Left kidney (tissue), 8 donors: ENCODE measurements at places on chromosomes 6 and 20.

GRCh38 chr6:141540207-141540606, 592.5 kb upstream of the GJE1 start:
- no peak for DNase-seq

GRCh38 chr6:88368071-88368787, 202.1 kb upstream of the CNR1 start:
- no peak for DNase-seq

DNA sequence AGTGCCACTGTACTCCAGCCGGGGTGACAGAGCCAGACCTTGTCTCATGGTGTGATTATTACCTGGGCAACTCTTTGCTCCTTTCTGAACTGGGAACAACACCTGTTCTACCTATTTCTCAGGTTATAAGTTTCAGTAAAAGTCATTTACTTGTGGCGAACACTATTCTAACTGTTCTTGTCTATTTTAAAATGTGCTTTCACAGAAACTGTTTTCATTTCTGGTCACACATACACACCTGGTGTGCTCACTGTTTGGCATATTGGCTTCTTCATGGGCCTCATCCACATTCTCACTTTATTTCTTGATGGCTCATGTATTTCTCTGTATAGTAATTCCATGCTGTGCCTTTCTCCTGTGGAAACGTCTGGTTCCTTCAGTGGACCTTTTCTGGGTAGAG, 30.5 kb upstream of the XRN2 start:
- no peak for DNase-seq

- DNase-seq: no peak
Observed at GRCh38 chr6:13373919-13374318, 45.6 kb upstream of the TBC1D7 start.

DNA sequence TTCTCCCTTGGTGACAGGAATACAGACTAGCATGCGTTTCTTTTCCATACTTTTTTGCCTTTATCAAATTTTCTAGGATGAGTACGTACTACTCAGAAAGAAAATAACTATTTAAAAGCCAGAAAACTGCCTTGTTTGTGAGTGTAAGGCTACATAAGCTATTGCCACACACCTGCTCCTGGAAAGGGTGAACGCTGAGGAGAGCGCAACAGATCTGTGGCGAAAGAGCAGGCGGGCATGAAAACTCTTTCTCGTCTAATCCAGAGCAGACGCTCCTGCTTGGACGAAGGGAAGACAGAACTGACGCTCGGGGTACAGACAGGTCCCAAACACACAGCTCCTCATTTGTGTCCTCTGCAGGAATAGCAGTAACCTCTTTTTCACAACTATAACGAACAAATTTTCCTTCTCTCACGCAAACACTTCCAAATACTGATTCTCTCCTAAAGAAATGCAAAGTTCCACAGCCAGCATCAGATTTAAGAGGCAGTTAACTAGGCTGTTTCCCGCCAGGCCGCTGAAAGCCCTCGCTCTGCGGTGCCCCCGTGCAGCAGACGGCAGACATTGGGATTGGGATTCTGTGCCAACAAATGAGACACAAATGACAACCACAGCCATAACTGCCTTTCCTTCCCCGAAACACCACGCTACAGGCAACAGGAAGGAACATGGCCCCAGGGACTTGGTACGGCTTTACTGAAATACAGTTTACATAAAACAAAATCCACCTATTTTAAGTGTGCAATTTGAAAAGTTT, 20.0 kb downstream of the TAF4 start:
- no peak for DNase-seq
